ENCODE measurements at places on chromosomes 11 and 22.
A peak's percentile ranks its signal among the peaks of the same experiment; 100 is the strongest.

GRCh38 chr22:23801238-23801821, 14.6 kb downstream of the SMARCB1 start:
- DNase-seq, result no peak

DNA sequence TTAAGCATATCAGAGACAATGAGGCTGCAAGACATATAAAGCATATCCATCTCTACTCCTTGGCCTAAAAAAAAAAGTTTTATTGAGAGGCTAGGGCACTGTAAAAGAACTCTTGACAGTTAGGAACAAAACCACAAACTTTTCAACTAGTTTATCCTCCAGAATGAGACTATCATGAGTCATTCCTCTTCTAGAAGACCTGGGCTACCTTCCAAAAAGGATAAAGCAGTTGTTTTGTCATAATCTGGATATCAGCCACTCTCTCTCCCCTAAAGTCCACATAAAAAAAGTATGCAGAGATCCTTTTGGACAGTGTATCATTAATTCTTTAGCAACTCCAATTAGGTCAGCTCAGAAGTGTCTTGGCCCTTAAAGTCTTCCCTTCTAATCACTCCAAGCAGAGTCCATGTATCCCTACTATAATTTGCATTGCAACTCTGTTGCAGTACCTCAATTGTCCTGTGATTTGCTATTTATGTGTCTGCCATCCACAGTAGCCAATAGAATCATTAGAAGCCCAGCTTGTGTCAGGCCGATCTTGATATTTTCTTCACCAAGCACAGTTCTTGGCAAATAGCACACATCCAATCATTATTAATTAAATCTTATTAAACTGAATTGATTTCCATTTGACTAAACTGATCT, 10.4 kb downstream of the OR51T1 start:
- DNase-seq, result peak; percentile 94

- no peak for DNase-seq
These were observed 66.1 kb upstream of the THY1 start for GRCh38 chr11:119489087-119489486.

DNA sequence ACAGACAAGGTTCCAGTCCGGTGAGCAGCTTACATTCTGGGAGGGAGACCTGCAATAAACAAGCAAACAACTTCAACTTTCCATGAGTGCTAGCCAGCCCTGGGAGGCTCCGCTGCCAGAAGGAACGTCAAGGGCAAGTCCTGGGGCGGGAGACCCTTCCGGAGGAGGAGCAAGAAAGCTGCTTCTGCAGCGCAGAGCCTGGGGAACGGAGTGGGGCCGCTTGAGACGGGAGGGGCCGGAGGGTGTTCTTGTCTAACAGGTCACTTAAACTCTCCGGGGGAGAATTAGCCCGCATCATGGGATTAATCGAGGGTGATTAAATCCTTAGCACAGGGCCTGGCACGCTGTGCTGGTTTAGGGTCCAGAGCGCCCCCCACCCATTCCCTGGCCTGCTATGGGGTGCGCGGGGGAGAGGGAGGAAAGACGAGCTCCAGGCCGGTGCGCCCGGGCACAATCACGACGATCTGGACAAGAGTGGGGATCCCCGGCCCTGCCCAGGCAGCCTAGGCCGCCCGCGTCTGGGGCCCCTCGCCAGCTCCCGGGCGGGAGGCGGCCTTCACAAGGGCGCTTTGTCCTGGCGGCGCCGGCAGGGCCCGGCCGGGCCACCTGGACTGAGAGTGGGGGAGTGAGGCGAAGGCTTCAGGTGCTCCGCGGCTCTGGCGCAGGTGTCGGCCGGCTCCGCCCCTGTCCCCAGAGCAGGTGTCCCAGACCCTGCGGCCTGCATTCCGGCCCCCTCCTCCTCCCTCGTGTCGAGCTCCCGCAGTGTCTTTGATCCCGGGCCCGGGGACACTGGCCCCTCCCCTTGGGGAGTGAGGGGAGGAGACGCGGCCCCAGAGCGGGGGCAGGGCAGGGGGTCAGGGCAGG, 663 bp upstream of the LARGE2 start:
- no peak for DNase-seq

DNA sequence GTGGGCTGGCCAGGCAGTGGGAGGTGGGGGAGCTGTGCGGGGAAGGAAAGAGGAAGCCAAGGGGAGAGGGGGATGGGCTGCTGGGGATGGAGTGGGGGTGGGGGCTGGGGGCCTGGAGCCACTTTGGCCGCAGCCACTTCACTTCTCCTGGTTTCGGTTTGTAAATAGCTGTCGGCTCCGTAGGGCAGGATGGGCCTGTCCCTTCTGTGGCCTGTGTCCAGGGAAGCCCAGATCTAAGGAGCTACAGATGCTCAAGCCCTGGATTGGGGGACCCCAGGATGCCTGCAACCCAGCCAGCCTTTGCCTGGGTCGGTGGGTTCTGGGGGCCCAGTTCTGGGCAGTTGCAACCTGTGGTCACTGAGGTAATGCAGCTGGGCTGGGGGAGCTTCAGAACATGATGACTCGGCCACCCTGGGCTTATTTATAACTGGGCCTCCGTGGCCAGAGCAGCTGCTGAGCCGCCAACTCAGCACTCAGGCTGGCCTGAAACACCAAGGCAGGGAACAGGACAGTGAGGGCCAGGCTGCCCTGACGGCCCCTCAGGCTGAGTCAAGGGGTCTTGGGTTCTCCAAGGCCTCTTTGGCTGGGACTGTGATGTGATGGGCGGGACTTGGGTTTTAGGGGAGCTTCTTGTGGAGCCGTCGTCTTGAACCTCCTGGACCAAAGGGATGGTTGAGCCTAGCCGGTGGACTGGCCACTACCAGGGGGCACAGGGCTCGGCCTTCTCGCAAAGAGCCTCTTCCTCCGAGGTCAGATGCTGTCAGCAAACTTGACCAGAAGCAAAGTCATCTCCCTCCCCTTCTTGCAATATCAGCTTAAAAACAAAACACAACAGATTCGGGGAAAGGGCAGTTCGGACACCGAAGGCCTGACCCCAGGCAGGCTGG, 15.0 kb upstream of the SLC39A13 start:
- peak; percentile 65 for DNase-seq

DNA sequence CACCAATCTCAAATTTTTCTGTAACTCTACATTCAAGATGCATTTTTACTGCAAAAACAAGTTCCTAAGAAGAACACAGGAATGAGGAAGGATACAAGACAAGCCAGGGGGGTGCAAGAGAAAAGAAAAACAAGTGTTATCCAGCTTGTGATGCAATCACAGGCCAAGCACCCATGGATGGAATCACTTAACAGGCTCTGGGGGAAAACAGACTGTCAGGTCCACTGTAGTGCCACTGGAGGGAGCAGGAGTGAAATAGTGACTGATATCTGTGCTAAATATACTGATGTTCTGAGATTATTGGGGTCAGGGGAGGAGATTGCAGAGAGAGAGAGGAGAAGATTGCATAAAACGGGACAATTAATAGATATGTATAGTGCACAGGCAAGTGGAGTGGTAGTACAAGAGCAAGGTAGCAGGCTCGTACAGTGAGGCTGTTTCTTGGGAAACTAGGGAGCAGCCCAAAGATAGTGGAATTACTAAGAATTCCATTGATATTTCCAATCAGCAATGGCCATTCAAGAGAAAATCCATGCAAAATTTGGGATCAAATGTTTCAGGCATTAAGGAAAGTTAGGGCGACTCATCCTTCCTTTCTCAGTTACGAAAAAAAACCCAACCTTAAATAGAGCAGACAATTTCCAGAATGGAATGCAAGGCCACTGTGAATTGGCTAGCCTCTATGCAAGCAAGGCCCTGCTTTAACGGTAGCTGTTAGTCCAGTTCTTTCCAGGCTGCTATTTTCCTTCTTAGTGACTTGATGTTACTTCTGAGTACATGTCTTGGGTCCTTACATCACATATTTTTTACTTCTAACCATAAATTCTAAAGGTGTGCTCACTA, 52.2 kb upstream of the CEP126 start:
- peak; percentile 71 for DNase-seq

- peak; percentile 92 for DNase-seq
These were observed 149.8 kb downstream of the CCDC34 start for GRCh38 chr11:27213232-27213660.

DNA sequence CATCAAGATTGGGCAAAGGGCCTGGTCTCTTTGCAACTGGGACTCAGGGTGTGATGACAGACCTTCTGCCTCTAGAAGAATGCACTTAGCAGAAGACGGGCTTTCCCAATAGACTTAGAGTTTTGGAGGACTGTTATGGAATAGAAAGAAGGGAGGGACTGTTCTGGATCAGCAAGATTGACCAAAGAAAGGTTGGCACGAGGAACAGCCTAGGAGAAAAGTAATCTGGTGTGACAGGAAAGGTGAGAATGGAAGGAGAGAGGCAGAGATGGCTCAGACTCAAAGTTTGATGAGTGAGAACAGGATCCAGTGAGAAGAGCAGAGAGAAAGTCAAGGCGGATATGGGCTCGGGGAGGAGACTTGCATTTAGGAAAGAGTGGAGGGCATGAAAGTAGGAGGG, 23.0 kb upstream of the TMEM45B start:
- no peak for DNase-seq

GRCh38 chr22:17164392-17165024, 5.4 kb upstream of the HDHD5 start:
- DNase-seq, result no peak

DNA sequence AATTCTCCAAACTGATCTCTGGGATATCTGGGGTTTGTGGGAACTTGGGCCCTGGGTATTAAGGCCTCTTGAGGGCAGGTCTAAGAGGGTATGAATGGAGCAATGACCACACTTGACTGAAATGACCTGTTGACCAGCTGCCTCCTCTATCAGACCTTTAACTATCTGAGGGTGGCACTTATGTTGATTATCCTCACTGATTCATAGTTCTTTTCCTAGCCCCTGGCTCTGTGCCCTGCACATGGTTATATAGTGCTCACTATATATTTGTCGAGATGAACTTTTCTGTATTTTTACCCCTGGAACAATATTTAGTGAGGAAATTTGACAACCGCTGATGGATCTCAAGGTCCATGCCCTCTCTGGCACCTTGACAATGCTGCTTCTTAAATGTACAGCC, 305.5 kb upstream of the PLET1 start:
- DNase-seq, result no peak

DNA sequence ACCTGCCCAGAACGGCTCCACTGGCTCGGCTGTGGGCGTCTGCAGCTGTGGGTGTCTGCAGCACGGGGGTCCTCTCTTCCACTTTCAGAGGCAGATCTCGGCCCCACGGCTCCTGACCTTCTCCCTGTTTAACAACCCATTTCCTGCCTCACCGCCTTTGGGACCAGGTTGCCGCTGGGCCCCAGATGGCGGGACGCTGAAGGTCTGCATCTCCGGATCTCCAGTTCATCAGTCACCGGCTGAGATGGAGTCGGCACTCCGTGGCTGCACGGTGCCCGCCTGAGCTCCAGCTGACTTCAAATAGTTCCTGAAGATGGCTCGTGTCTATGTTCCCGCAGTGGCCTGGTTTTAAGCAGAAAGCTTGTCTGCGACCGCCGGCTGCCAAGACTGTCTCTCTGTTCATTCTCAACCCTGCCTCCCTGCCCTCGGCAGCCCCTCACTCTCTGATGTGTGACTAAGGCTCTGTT, 475.9 kb downstream of the BRD1 start:
- DNase-seq, result no peak

GRCh38 chr11:47980907-47981621, 705 bp downstream of the PTPRJ start:
- DNase-seq, result no peak

DNA sequence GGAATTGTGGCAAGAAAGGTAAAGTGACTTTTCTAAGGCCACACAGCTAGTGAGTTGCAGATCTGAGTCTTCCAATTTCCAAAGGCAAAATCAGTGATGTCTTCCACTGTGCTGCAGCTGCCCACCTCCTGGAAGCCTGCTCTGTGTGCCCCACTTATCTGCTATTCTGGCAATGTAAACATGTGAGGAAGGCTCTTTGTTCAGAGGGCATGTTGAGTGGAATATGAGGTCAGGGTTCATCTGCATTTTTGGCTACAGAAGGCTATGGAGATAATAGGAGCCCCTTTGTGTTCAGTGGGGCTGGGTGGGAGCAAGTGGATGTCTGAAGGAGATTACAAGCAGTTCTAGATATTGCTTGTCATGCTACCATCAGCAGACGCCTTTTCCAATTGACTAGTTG, 396.2 kb downstream of the BUD13 start:
- no peak for DNase-seq

Data from astrocyte of the spinal cord (primary cell).